ENCODE measurements at places on chromosomes 5 and 9.
A peak's percentile ranks its signal among the peaks of the same experiment; 100 is the strongest.

DNA sequence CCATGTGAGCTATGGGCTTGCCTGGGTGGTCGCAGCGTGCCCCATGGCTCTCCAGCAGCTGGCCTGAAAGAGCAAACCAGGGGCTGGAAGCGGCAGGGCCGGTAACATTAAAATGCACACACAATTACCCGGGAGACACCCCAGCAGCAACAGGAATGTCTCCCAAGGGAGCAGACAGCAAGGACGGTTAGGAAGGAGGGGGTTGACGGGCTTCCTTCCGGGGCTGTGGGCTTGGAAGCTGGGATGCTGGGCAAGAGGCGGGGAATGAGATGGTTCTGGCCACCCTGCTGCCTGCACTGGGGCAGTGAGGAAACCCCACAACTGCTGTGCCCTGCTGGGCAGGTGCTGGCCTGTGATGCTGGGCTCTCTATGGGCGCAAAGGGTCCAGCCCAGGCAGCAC lies 71.8 kb upstream of the ADAMTS2 start:
- no peak for DNase-seq

DNA sequence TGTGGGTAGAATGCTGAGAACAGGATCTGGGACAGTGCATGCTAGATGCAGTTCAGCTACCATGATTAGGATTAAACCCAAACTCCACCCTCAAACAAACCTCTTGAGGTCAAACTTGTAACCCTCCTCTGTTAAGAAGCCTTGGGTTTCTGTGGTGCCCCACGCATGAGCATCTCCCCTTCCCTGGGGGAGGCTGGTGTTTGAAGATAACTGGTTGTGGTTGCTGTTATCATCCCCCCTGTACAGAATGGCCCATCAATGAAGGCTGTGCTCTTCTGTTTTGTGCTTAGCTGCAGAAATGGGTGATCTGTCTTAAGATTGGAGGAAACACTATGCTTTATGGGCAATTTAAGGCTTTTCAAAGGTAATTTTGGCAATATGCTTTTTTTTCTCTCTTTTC lies 4.4 kb upstream of the DAB2IP start:
- no peak for DNase-seq

GRCh38 chr9:72292256-72292682 lies 72.7 kb downstream of the ZFAND5 start:
- DNase-seq: peak; percentile 39

- DNase-seq: no peak
Measured at GRCh38 chr9:131037335-131038255, 28.6 kb downstream of the LAMC3 start.

DNA sequence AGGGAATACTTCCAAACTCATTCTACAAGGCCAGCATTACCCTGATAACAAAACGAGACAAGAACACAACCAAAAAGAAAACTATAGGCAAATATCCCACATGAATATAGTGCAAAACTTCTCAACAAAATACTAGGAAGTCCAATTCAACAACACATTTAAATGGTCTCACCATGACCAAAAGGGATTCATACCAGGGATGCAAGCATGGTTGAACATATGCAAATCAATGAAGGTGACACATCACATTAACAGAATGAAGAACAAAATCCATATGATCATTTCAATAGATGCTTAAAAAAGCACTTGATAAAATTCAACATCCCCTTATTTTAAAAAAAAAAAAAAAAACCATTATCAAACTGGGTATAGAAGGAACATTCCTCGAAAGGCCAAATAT lies 186.0 kb downstream of the DTWD2 start:
- DNase-seq: no peak

- no peak for DNase-seq
Measured at GRCh38 chr5:71747182-71747581, 28.1 kb downstream of the CARTPT start.

- DNase-seq: no peak
Measured at GRCh38 chr5:149641000-149641576, 59.8 kb downstream of the ARHGEF37 start.

GRCh38 chr9:132875159-132875558 lies 2.9 kb downstream of the AK8 start:
- DNase-seq: no peak

- DNase-seq: no peak
Measured at GRCh38 chr9:77507212-77507961, 140.7 kb downstream of the GNA14 start.

DNA sequence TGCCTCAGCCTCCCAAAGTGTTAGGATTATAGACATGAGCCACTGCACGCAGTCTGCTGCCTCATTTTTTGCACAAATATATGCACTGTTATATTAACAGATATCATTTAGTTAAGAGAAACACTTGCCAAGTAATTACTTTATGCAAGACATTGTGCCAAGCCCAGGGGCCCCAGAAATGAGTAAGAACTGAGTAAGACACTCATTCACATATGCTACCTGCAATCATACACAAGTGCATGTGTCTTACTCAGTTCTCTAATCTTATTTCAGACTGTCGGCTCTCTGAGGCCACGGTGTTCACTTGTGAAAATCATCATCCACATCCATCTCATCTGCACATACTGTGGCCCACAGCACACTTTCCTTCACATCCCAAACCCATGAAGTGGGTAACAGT lies 16.0 kb downstream of the TRAF1 start:
- DNase-seq: no peak

DNA sequence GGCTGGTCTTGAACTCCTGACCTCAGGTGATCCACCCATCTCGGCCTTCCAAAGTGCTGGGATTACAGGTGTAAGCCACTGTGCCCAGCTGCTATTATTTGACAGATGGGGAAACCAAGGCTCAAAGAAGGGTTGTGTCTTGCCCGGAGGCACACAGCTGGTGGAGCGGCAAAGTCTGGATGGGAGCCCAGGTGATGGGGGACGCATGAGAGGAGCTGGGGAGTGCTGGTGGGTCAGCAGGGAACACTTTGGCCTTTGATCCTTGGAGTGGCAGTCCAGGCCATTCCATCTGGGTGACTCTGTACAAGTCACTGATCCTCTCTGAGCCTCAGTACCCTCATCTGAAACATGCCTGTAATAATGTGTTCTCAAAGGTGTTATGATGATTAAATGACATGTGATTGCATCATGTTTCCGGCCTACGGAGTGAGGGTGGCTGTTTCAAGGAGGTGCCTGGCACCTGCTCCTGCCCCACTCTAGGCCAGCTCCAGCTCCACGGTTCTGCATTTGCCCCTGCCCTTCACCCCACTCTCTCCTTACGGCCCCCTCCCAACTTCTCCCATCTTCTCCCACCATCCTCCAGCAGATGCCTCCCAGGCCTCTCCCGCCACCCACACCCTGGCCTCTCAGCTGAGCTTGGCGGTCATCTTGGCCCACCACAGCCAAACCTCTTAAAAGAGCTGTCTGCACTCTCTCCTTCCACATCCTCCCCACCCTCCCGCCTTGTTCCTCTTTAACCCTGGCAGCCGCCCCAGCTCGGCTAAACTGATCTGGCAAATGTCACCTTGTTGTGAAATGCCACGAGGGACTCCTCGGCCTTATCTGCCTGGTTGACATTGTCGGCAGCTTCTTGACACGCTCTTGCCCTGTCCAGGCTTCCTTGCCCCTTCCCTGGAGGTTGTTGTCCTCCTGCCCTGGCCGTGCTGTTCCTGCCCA lies 5.5 kb upstream of the DBN1 start:
- DNase-seq: peak; percentile 25

DNA sequence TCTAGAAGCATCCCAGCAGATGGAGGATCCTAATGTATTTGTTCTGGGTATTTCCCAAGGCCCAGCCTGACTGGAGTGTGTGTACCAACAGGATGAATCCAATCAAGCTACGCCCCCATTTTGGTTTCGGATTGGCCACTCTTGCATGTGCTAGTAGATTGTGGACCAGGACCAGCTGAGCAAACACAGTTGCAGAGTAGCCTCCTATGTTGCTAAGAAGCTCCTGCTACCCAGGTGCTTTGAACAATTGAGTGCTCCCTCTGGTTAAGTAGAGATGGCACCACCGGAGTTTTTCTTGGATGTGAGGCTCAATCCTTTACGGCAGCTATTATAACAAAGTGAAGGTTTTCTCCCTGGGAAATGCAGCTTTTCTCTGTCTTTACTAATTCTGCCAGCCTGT lies 204.5 kb downstream of the NTRK2 start:
- DNase-seq: no peak

- no peak for DNase-seq
Measured at GRCh38 chr5:167688341-167689130, 602.9 kb upstream of the WWC1 start.

DNA sequence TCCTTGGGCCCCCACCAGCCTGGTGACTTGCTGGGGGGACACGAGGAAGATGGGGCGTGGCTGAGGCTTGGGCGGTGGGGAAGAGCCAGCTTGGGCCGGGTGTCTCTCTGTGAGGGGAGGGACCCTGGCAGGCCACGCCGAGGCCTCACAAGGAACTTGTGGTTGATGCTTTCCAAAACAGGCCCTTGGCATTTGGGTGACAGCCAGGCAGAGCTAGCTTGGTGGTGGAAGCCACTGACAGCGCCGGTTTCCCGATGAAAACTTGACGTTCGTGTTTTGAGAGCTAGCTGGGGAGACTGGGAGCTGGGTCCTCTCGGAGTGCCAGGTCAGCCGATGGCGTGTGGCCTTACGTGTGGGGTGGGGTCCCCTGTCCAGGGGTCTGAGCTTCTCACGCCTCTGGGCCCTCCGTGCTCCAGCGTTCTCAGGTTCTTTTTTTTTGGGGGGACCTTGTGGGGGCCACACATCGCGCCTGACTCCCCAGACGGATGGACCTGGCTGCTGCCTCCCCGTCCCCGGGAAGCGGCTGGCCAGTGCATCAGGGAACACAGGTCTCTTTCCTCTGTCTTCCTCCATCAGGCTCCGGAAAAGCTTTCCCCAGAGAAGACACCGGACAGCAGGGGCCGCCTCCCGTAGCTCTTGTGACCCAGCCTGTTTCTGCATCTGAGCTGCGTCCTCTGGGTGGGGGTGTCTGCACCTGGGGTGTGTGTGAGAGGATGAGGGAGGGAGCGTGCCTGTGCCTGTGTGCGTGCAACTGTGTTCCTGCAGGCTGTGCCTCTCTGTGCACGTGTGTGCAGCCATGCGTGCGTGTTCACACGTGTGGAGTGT lies 129.3 kb upstream of the LPCAT1 start:
- peak; percentile 58 for DNase-seq

DNA sequence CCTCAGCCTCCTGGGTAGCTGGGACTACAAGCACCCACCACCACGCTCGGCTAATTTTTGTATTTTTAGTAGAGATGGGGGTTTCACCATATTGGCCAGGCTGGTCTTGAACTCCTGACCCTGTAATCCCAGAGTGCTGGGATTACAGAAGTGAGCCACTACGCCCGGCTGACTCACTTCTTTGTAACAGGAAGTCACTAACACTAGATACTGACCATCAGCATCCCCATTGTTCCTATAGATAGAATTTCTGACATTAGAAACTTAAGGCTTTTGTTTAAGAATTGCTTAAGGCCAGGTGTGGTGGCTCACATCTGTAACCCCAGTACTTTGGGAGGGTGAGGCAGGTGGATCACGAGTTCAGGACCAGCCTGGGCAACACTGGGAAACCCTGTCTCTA lies 42.2 kb downstream of the LEAP2 start:
- no peak for DNase-seq

- no peak for DNase-seq
Measured at GRCh38 chr5:14915291-14915952, 43.8 kb upstream of the ANKH start.

DNA sequence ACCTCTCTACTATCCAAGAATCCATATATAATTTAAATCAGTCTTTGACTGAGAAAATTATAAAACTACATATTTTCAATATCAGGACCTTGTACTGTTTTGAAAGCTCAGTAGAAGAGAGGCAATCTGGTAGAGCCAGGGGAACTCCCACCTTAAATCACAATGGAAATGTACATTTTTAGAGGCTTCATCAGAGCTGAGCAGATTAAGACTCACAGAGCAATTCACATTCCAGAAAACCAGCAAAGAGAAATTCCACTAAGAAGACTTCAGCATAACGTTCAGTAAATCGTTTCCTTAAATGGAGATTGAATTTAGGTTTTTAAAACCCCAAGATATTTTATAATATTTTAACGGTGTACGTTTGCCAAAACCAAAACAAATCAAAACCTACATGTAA lies 227.8 kb upstream of the TRPM3 start:
- peak; percentile 56 for DNase-seq

GRCh38 chr9:109799141-109799540 lies 19.1 kb downstream of the PALM2AKAP2 start:
- DNase-seq: no peak

DNA sequence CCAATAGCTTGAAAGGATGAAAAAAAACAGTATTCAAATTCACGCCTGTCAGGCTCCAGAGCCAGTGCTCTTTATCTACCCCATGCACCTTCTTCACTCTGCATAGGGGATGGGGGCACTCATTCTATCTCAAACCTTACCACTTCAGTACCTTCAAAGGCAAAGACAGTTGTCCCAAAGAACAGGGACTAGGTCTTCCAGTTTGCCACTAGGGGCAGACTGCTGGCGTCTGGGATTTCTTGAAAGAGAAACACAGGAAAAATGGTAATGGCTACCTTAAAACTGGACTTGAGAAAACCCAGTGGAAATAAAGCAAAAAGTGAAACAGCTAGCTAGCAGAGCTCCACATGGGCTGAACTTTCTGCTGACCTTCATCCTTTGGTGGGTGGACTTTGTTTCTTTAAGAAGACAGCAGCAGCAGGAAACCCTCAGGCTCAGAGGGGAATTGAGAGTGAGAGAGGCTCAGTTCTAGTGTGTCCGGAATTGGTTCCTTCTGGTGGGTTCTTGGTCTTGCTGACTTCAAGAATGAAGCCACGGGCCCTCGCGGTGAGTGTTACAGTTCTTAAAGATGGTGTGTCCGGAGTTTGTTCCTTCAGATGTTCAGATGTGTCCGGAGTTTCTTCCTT lies 41.0 kb upstream of the SLC36A1 start:
- peak; percentile 32 for DNase-seq

GRCh38 chr9:21524099-21524830 lies 42.2 kb upstream of the IFNE start:
- DNase-seq: no peak

DNA sequence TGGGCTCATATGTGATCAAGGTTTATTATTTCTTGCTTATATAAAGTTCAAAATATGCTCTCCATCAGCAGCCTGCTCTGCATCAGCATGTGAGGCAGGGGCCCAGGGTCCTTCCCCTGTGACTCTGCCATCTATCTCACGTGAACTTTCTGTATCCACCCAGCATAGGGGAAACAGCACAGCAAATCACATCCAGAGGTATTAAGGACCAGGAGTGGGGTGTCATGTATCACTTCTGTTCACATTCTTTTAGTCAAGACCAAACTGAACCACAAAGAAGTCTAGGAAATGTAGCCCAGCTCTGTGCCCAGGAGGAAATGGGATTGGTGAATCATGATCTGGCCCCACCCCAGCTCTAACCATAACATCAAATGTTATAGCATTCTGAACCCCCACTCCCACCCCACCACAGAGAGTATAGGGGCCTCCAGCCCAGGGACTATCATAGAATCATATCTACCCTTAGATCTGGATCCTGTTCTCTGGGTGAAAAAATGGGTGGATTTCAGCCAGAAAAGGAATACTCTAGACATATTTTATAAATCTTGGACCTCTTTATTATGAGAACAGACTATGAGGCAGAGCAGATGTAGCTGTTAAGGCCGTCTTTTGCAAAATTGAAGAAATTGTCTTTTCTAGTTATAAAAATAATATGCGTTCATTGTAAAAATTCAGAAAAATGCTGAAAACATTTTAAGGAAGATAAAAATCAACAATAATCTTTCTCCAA lies 473.7 kb downstream of the ARHGEF28 start:
- no peak for DNase-seq

- DNase-seq: peak; percentile 17
Measured at GRCh38 chr5:65961633-65962032, 35.3 kb downstream of the ERBIN start.

Data from AG20443 (cell line).